Pericardium fibroblast (primary cell): ENCODE measurements at places on chromosomes 6 and 20. TPM values are rescaled to one million over a fixed set of nuclear protein-coding genes. Genes with fewer than 3 reads are reported as not detected.

The SDC4 gene
- total RNA-seq: 45.2 and 48.1 TPM in 2 replicates

The SLC17A9 gene
- total RNA-seq: 2.0 and 5.0 TPM in 2 replicates

The CRISP3 gene
- not detected in 2 replicates for total RNA-seq

The C20orf204 gene
- 0.12 and 0.68 TPM in 2 replicates for total RNA-seq

The HRH3 gene
- not detected in 2 replicates for total RNA-seq

The SOX18 gene
- total RNA-seq: 0.58 and 0.77 TPM in 2 replicates

The TRAPPC3L gene
- 0.47 TPM in 1 of 2 replicates, not detected in the other for total RNA-seq

The MATN4 gene
- 1.6 TPM in 1 of 2 replicates, not detected in the other for total RNA-seq

The RSPO3 gene
- total RNA-seq: 0.47 and 1.5 TPM in 2 replicates

The ACTL10 gene
- 1.4 and 3.7 TPM in 2 replicates for total RNA-seq

The TGM3 gene
- under 0.01 TPM in 1 of 2 replicates, not detected in the other for total RNA-seq

The ZNF831 gene
- total RNA-seq: not detected in 2 replicates

The CDKN1A gene
- 217 and 333 TPM in 2 replicates for total RNA-seq

The ULBP3 gene
- 6.9 and 7.1 TPM in 2 replicates for total RNA-seq

The ULBP1 gene
- total RNA-seq: 2.0 and 2.1 TPM in 2 replicates

The CLDN20 gene
- not detected in 2 replicates for total RNA-seq

The IMPG1 gene
- not detected in 2 replicates for total RNA-seq

The PHACTR3 gene
- total RNA-seq: not detected in 2 replicates

The TSPO2 gene
- total RNA-seq: not detected in 2 replicates

The ZNF334 gene
- 2.0 and 5.4 TPM in 2 replicates for total RNA-seq

The EPHA7 gene
- total RNA-seq: 0.09 and 0.58 TPM in 2 replicates

The BFSP1 gene
- total RNA-seq: 0.60 and 1.5 TPM in 2 replicates

The CASS4 gene
- total RNA-seq: 1.4 and 19.1 TPM in 2 replicates

The ADTRP gene
- not detected in 2 replicates for total RNA-seq

The SLC44A4 gene
- total RNA-seq: 0.51 TPM in 1 of 2 replicates, not detected in the other

The TRIM31 gene
- not detected in 2 replicates for total RNA-seq

The PLN gene
- total RNA-seq: 0.12 TPM in 1 of 2 replicates, not detected in the other

The NKX2-4 gene
- not detected in 2 replicates for total RNA-seq

The RIN2 gene
- 26.8 and 34.2 TPM in 2 replicates for total RNA-seq

The RAB44 gene
- total RNA-seq: not detected in 2 replicates

The MEI4 gene
- not detected in 2 replicates for total RNA-seq

The MRPL14 gene
- total RNA-seq: 25.7 and 40.7 TPM in 2 replicates

The HNF4A gene
- not detected in 2 replicates for total RNA-seq

The FAM209B gene
- not detected in 2 replicates for total RNA-seq

The GNMT gene
- total RNA-seq: not detected in 2 replicates

The ASIP gene
- not detected in 2 replicates for total RNA-seq

The SYNE1 gene
- 20.0 and 49.7 TPM in 2 replicates for total RNA-seq

The AKAP12 gene
- total RNA-seq: 40.8 and 103 TPM in 2 replicates

The LY6G6F gene
- not detected in 2 replicates for total RNA-seq

The APOBEC2 gene
- 0.09 TPM in 1 of 2 replicates, not detected in the other for total RNA-seq

The PPIL6 gene
- total RNA-seq: 0.94 and 5.3 TPM in 2 replicates

The FAM83C gene
- not detected in 2 replicates for total RNA-seq

The TRIM39 gene
- 5.1 and 5.4 TPM in 2 replicates for total RNA-seq

The PPP2R5D gene
- total RNA-seq: 40.0 and 50.5 TPM in 2 replicates

The PSORS1C1 gene
- 0.82 and 16.1 TPM in 2 replicates for total RNA-seq

The PKIB gene
- total RNA-seq: 0.26 and 2.6 TPM in 2 replicates

The RNASET2 gene
- total RNA-seq: 24.5 and 31.3 TPM in 2 replicates

The APCDD1L gene
- total RNA-seq: 0.12 and 3.7 TPM in 2 replicates

The CLVS2 gene
- total RNA-seq: not detected in 2 replicates

The LINC00237 gene
- total RNA-seq: not detected in 2 replicates

The ELOVL4 gene
- total RNA-seq: 6.7 and 7.7 TPM in 2 replicates

The OSER1 gene
- total RNA-seq: 23.2 and 34.5 TPM in 2 replicates

The BNIP5 gene
- not detected in 2 replicates for total RNA-seq

The SPDEF gene
- not detected in 2 replicates for total RNA-seq
